GF-D8 (cell line): ENCODE measurements at places on chromosomes 5 and 9.

DNA sequence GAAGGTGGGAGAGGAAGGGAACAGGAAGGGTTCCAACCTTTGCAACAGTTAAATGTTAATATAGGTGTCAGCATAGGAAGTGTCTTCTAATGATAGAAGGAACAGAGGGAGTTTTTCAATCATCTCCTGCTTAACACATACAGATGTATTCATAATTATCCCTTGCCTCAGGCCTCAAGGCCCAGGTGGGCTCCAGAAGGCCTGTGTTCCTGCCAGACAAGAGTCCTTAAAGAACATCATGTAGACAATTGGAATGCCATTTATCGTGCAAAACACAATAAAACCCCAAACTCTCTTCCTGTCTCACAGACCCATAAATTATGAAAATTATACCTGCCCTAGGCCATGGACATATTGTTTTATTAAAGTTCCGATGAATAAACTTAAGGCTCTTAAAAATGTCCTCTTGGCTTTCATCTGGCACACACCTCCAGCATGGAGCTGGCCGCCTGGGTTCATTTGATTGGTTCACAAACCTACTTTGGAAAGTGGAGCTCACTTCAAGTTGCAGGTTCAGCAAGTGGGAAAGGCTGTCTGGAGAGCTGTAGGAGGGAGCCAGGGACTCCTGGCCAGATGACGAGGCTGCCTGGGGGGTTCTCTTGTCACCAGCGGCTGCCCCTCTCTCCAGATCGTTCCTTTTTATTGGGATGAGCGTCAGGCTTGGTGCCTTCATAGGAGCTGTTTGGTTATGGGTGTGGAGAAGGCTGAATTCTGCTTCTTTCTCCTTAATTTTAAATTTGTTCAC, 17.5 kb downstream of the SPRY4 start:
- DNase-seq = no peak

- peak; percentile 8 for DNase-seq
These were observed at the start of gene HMMR for GRCh38 chr5:163460562-163461171. Gene HMMR (plus strand): TSS chr5:163460632. CDS start chr5:163460693, 61 bp downstream.

DNA sequence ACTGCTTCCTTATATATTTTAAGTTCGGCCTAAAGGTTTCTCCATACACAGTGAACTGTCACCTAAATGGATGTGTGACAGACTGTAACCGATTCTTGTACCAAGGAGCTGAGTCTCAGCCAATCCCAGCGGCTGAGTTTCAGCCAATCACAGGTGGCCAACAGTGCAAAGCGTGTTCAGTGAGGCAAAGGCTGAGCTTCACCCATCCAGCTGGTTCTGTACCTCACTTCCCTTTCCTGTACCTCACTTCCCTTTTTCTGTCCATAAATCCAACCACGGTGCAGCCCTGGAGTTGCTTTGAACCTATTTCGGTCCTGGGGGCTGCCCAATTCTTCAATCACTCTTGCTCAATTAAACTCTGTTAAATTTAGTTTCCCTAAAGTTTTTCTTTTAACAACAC, 15.7 kb upstream of the TBC1D9B start:
- peak; percentile 94 for DNase-seq

DNA sequence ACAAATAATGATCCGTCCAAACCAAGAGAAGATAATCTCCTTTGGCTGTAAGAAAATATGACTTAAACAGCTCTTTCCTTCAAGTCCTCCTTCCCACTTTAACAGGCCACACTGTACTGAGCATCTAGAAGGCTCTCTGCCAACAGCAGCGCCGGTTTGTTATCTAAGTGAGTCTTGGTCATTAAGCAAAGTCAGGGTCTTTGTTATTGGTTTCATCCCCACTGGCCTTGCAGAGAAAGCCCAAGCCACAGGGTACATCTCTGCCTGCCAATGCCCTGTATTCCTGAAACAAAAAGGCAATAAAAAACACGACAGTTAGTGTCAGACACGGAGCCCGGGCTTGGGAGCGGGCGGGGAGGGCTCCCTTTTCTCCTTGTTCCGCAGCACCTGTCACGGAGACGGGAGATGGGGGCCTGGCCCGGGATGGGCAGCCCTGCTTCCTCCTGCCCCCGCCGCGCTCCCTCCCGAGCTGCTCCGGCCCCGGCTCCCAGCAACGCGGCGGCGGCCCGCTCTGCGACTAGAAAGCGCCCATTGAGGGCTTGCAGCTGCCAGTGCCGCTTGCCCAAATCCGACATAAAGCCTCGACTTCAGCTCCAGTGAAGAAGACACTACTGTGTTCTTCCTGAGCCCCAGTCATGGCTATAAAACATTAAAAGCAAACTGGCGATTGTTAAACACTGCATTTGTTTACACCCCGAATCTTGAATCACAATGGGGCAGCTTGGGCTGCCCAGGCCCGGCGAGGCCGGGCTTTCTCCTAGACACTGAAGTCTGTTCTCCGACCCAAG, 28.1 kb upstream of the PIK3R1 start:
- no peak for DNase-seq

- DNase-seq = no peak
These were observed 356.8 kb downstream of the SPOCK1 start for GRCh38 chr5:137142346-137142745.

- no peak for DNase-seq
These were observed 195.7 kb upstream of the TUT7 start for GRCh38 chr9:86549920-86550319.

GRCh38 chr9:75083188-75083970, 4.6 kb downstream of the NMRK1 start:
- DNase-seq = no peak

DNA sequence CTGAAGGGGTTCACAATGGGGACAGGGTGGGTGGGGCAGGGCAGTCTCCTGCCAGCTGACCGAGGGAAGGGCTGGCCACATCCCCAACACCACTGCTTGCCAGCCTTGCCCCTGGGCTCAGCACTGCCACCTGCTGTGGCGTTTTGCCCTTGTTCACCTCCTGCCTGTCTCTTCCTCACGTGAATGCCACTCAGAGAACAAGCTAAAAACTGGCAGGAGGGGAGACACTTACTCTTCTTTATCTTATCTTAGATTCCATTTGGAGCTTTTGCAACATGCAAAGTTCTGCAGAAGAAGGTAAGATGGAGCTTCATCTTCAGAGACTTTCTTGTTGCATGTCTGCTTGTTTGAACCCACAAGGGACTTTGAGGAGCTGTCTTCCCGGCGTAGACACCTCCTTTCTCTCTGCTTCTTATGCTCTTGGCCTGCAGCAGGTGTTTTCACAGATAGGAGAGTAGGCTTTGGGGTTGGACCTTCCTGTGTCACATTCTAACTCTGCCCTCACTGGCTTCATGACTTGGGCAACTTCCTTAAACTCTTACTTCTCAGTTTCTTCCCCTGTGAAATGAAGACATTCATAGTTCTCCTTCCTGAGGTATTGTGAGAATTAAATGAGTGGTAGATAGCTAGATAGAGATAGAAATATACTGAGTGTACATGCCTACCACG, 4.1 kb downstream of the LRSAM1 start:
- DNase-seq = peak; percentile 89

- no peak for DNase-seq
These were observed 80.8 kb downstream of the MAPKAP1 start for GRCh38 chr9:125626187-125626586.

DNA sequence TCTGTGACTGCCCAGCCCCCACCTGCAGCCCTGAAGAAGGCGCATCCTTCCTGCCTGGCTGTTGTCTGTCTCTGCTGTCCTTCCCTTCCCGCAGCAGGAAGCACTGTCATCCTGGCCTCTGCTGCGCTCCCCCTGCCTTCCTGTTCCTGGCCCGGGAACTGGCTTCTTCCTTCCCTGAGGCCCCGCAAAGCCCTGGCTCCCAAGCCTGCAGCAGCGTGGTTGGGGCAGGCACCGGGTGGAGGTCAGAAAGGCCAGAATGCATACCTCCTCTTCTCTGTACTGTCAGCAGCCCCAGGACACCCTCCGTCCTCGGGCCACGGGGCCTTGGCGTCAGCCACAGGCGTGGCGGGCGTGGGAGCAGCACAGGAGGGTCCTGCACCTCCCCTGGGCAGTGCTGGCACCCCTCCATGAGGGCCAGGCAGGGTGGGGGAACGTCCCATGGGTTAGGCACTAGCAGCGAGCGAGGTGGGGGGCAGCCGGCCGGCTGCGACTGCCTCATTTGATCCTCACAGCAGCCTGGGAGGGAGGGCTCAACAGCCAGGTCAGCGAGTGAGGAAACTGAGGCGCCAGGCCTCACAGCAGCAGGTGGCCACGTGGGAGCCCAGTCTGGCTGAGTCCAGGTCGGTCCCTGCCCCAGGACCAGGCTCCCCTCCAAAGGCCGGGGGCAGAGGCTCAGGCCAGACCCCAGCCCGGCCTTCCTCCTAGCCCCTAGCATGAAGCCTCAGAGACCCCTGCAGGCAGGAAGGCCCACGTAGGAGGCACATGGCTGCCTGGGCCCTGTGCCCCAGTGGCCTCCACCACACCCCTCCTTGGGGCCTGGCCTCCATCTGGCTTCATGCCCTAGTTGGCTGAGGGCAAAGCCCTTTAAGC, 9.4 kb downstream of the FLT4 start:
- no peak for DNase-seq

GRCh38 chr5:124315741-124316415, 430.6 kb downstream of the ZNF608 start:
- DNase-seq = no peak

- DNase-seq = no peak
These were observed 346.9 kb upstream of the TLE4 start for GRCh38 chr9:79224672-79225433.

GRCh38 chr5:168073991-168074800, 217.2 kb upstream of the WWC1 start:
- no peak for DNase-seq

- no peak for DNase-seq
These were observed 16.0 kb downstream of the MPDZ start for GRCh38 chr9:13263511-13263910.

DNA sequence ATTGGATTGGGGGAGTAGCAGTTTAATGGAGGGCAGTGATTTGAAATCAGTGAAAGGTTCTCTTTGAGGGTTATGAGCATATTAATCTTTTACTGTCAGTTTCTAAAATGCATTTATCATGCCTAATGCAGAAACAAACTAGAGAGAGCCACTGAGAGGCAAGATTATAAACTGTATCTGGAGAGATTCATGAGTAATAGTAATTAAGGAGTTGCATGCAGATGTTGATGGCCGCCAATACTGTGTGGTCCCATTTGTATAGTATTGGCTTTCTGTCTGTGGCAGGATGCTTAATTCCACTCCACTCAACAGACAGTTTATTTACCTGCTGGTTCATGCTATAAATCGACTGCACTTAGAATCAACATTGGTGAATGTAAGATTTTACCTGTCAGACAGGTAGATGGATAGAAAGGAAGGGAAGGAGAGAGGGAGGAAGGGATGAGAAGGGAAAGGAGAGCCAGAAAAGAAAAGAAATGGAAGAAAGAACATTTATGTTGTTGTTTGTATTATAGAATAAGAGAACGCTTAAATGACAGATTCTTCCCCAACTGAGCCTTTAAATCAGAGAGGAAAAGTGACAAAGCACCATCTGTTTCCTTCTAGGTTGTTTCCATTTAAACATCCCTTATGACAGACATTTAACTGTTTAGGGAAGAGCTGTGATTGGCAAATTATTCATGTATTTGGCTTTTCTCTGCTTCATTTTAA, 146.5 kb downstream of the PAM start:
- no peak for DNase-seq

DNA sequence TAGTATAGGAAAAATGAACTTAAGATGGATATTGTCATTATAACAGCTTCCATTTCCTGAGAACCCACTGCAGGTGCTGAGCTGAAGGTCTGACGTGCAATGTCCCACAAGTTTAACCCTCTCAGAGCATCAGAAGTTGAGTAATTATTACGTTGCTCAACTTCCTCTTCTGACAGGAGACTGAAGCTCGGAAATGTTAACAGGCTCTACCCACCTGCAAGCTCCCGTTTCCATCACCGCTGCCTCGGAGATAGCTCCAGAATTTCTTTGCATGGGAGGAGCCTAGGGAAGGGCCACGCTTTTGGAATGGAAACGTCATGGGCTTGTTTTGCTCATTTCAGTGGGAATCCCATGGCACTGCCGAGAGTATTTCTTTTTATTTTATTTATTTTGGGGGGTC, 1.0 kb upstream of the NTMT1 start:
- DNase-seq = peak; percentile 88

DNA sequence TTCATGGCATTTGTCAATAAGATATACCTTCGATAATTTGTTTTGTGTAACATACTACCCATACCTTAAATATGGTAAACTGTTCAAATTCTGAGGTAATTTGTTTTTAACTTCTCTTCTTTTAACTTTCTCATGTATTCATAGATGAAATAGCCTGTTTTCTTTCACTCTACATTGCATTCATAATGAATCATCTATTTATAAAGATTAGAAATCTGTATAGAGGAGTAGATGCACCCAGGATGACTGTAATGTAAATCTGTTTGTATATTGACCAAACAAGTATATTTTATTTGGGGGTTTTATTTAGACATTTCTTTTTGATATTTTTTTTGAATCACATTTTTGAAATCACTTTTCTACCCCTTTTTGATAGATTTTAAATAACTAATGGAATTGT, 144.6 kb downstream of the CD180 start:
- no peak for DNase-seq

DNA sequence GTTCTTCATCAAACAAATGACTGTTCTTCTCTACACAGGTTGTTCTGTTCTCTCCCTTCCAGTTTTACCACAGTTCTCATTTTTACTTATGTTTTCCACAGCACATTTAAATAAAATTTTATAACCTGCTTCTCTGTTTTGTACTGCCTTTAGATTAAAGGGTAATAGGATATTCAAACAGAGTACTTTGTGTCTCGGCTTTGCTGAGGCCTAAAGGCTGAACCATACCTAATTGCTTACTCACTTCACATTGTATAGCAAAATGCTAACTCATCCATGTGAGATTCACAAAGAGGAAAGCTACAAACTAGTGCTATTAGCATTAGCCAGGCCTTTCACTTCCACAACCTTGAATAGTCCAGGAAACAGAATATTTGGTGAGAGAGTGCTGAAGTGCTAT, 200.3 kb downstream of the TRPM3 start:
- no peak for DNase-seq

- DNase-seq = no peak
These were observed 215.7 kb downstream of the ATPSCKMT start for GRCh38 chr5:10034001-10034400.

DNA sequence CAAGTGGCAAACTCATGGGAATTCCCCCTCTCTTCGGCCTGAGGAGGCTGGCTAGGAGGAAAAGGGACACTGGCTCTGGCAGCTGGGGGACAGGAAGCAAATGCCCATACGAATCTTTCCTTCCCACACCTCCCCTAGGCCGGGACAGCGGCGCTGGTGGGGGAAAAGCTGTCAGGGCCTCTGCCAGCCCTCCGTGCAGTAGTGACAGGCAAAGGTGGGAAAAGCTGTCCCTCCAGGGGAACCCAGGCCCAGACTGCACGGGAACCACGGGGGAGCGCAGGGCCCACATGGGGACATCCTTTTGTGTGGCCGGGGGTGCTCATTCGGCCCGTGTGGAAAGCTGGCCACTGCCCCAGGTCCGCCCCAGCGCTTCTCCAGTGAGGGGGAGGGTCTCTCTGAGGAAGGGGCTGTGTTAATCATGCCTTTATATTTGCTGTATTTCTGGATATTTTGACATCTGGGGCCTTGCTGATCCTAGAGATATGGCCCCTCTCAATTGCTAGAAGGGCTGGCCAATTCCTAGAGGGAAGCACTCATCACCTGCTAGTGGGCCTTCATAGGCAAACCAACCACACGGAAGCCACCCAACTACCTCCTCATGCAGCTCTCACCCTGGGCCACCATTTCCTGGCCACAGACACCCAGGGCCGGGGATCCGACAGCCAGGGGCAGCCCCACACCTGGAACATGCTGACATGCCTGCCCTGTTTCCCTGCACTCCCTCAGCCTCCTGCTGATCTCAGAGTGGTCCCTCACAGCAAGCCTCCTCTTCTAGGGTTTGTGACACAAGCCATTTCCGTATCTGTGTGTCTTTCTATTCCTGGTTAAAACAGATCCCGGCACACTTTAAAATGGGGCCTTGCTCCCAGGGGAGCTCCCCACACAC, 138.8 kb downstream of the ROR2 start:
- DNase-seq = no peak

- no peak for DNase-seq
These were observed 180.0 kb upstream of the PTGER4 start for GRCh38 chr5:40499518-40500273.
